ENCODE measurements at places on chromosomes 4 and X.

DNA sequence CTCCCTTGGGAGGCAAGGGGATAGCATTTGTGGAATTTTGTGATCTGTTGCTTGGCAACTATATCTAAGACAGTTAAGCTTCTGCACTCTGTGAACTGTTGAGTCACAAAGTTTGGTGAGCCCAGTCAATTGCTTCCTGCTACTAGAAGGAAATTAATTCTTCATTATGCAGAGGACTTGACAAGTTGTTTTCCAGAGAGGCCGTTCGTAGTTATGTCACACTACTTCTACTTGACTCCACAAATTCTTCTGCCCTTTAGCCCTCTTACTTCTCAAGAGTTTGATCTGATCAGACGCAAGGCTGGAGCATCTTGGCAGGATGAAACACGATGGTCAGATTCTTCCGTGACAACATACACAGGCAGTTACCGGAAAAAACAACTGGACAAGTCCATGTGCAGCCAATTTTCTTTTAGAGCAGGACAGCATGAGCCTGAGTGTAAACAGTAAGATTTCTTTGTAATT lies at the start of gene C4orf51:
Gene C4orf51 (plus strand): TSS at position 156 of the 465 bp plus-strand sequence. CDS start 58 bp downstream, at position 214.
- DNase-seq, result peak; percentile 70

- DNase-seq, result peak; percentile 83
Measured at GRCh38 chr4:88706574-88706973, 8.9 kb upstream of the NAP1L5 start.

DNA sequence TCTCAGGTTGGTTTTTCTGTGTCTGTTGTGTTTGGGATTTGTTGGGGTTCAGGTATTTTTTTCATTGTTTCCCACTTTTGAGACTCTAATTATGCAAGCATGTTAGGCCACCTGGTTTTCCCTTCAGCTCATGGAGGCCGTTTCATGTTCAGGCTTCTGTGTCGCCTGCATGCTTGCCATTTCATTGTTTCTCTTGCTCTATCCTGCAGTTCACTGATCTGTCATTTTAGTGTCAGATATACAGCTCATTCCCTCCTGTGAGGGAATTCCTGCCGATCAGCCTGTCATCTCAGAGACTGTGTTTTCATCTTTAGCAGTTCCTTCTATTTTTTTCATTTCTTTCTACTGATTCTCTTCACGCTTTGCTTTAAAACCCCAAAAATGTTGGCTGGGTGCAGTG lies 49.4 kb upstream of the HGFAC start:
- no peak for DNase-seq

- no peak for DNase-seq
Measured at GRCh38 chrX:17642891-17643290, 94.4 kb upstream of the SCML1 start.

DNA sequence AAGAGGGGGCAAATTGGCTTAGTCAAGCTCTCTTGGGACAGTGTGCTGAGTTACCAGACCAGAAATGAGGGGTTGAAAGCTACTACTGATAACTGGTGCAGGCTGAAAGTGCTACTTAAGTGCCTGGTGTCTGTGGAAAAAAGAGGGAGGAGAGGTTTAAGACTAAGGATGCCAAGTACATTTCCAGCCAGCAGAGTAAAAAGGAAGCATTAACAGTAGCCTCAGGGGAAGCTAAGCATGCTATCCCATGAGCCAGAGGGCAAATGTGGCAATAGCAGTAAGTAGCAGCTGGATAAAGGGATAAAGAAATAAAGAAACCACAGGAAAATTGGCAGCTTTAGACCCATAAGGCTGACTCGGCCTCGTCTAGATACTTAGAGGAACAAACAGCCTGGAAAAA lies 196.3 kb upstream of the MAB21L2 start:
- peak; percentile 95 for DNase-seq

DNA sequence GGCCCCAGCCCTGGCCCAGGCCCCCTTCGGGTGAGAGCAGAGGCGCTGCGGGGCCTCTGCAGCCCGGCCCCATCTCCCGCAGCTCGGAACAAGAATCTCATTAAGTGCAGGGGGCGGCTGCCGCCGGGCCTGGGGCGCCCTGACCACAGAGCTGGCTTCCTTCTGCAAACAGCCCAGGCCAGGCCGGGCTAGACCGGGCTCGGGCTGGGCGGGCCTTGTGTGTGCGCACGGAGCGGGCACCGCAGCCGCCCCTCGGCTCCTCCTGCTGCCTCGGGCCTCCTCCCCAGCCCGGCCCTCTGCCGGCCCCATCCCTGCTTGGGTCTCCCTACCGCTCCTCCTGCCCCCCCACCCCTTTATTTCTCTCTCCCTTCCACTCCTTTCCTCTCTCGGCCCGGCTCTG lies 83.3 kb downstream of the EFNB1 start:
- no peak for DNase-seq

GRCh38 chrX:34813618-34814017 lies 129.0 kb upstream of the FAM47B start:
- peak; percentile 54 for DNase-seq
